GM19239 (cell line): ENCODE measurements at places on chromosomes 2 and 18.

- DNase-seq: no peak
Measured at GRCh38 chr2:135960150-135960549, 25.3 kb downstream of the DARS1 start.

- DNase-seq: no peak
Measured at GRCh38 chr2:8594731-8595427, 87.0 kb upstream of the ID2 start.

- no peak for DNase-seq
Measured at GRCh38 chr2:2919026-2919425, 458.6 kb downstream of the EIPR1 start.

DNA sequence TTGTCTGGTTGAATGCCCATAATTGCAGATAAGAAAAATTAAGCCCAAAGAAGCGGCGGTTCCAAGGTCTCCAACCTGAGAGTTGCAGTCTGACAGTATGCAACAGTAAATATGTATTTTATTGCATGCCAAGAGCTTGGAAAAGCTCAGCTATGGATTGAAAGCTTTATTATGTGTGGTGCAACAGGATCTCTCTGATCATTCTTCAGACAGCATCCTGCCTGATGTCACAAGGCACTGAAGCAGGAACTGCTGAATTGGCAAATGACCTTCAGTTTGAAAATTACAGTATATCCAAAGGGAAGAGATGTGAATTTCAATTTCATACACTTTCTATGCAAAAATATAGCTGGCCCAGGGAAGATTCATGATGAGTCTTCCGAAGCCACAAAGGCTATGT lies 42.5 kb downstream of the DOCK10 start:
- no peak for DNase-seq

DNA sequence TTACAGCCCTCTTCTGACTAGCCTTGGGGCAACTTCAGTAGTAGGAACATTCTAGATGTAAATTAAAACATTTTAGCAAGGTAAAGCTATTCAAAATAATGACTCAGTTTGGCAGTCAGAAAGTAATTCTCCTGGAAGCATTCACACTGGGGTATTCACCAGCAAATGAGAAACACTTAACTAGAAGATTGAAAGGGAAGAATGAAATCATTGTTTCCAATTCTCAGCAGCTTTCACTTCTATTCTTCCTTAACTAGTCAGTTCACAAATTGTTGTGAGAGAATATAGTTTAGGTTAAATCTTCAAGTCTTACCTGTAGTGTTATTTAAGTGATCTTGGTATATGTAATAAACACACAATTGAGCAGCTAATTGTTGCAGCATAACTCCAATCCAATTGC lies 1135.6 kb upstream of the FAM98A start:
- no peak for DNase-seq

- no peak for DNase-seq
Measured at GRCh38 chr18:62312851-62313250, 12.3 kb upstream of the TNFRSF11A start.

DNA sequence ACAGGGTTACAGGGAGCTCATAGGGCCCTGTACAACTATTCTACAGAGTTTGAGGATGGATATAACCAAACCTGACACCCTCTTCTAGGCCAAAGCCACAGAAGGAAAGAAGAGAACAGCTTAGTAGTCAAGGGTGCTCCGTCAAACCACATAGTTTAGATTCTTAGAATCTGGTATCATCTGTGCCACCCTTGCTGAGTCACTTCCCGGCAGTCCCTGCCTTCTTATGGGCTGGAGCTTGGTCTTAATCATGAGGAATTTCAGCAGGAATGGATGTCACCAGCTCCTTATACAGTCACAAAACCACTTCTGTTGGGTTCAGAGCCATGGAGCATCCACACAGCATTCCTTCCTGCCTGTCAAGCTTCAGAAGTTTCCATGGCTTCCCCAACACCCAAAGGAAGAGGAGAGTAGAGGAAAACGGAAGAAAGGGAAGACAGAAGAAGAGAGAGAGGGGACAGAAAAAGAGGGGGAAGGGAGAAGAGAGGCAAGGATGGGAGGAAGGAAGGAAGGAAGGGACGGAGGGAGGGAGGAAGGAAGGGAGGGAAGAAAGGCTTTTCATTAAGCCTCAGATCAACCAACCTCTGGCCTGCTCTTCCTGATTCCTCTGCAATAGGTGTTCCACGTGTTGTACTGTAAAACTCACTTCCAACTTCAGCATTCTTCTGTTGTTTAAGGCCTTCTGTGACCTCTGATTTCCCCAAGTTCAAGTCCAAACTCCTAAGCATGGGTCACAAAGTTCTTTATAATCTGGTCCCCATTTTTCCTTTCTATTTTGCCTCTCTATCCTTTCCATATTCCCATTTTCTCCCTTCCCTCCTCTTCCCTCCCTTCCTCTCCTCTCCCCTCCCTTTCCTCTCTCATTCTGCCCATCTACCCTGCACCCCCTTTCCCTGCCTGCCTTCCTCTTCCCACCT lies 246.1 kb upstream of the TNP1 start:
- no peak for DNase-seq

DNA sequence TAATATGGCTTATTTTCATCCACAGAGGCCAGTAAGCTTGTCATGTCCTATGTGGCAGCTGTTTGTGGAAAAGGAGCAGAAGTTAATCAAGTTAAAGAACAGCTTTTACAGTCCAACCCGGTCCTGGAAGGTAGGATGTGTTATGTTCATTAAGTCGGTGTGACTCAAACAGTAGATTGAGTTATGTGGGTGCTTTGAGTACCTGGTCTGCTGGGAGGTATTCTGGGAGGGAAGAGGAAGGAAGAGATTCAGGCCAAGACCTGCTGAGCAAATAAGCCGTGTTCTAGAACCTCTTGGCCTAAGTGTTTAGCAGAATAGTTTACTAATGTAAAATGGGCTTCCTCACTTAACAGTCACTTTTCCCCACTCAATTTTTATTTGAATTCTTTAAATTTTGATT lies 96.2 kb downstream of the MYO1B start:
- no peak for DNase-seq

DNA sequence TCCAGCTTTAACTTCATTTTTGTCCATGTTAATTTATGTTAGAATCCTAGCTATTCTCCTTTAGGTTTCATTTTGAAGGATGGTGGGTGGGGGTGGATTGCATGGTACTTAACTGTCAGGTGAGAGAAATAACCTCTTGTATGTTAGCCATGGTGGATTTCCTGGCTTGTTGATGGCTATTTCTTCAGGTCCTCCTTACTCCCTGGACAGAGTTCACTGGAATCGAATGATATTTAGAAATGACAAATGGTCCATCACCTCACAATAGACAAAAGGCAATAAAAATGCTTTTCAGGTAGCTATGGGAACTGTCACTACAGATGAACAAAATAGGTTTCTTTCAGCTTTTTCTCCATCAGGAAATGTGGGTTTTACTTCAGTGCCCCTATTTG lies 91.7 kb downstream of the EML6 start:
- no peak for DNase-seq

- DNase-seq: no peak
Measured at GRCh38 chr2:64667535-64667934, 13.8 kb upstream of the SERTAD2 start.

- no peak for DNase-seq
Measured at GRCh38 chr2:127423478-127423843, 5.2 kb downstream of the PROC start.

DNA sequence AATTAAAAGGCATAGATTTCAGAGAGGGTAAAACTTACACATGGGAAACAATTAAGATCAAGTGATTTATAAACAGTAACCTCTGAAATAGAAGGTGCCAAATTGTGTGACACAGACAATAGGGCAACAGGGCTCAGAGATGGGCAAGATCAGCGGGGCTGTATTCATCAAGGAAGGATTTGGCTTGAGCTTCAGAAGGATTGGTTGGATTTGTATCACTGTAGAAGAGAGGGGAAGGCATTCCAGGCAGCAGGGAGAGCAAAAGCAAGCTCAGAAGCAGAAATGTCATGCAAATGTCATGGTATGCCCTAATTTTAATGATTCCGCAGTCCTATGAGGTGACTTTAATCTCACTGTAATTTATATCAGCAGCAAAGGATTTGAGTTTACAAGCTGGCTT lies 415.0 kb upstream of the NRP2 start:
- DNase-seq: no peak

DNA sequence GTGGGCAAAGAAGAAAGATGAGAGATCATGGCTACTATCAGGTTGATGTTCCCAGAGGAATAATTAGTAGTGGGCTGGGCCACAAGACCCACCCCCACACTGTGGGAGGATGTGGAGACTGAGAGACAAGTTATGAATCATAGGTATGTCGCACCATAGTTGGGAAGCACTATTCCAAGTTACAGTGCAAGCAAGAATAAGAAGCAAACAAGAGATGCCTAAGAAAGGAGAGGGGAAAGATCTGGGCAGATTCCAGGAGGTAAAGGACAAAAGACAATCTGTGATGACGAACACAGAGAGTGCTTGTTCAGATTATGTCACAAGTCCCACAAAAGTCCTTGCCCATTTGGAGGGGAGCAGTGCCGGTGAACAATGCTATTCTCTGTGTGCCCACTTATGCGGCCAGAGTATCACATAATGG lies 56.6 kb downstream of the FAM228A start:
- DNase-seq: no peak

- no peak for DNase-seq
Measured at GRCh38 chr2:84797271-84797670, 83.6 kb downstream of the TRABD2A start.

DNA sequence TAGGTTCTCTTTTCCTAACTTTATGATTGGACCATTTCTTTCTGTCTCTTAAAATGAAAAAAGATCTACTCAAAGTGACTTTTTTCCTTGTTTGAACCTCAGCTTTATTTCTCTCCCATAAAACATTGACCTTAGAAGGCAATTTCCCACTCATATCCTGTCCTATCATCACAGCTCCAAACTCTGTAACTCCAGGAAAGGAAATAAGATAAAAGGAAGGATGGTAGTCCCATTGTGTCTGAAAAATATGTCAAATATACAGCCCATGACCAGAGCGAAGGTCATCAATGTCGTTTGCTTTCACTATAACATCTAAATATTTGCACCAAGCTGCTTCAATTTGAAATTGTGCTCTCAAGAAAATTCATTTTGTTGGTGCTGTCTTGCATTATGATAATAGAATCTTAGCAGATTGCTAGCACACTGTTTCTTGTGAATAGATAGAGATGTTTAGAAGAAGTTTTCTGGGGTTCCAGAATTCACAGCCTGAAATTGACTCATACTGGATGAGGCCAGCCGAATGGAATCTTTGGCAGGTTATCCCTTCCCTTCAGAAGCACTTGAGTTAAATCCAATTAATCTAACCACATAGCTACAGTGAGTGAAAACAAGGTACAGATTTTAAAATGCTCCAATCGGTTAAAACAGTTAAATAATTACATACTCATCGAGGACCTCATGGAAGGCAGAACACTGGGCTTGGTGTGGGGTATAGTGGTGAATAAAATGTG lies 95.1 kb downstream of the CRIM1 start:
- DNase-seq: no peak

DNA sequence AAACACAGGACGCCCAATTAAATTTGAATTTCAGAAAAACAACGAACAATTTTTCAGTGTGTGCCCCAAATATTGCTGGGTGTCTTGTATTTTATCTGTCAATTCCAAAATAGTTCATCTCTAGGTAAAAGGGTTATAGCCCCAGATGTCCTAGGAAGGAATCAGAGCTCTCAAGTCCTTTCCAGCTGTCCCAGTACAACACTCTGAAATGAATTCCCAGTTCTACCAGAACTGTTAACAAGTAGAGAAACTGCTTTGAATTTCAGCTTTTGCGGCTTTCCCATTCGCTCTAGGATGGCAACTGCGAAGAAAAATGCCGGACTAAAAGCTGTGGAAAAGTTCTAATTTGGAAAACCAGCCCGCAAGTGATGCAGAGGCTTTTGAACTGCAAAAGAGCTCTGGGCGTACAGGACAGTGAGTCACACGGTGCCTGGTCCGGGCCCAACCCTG lies 497 bp upstream of the GIGYF2 start:
- DNase-seq: no peak
